ENCODE measurements at places on chromosomes 3 and 15. TPM values are rescaled to one million over a fixed set of nuclear protein-coding genes. Genes with fewer than 3 reads are reported as not detected.

DNA sequence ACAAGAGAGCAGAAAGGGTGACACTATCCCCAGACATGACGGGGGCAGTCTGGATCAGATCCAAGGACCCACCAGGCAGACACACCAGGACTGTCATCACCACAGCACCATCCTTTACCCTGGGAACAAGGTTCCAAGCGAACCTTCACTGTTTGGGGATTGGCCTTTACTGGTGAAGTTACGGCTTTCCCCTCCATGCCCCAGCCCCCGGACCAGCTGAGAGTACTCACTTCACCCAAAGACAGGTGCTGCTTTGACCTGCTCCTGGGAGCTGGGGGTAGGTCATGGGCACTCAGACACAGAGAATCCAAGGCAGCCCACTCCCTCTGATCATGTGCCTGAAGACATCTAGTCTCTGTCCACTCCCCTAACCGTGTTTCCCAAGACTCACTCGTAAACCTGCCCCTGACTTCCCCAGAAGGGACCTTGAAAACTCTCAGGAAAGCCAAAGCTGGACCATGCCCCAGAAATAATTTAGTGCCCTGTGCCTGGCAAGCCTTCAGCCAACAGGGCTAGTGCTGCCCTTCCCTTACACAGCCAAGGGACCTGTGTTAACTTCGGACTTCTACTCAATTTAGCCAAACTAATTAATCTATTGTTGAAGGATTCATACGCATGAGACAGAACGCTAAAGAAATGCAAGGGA lies 2.8 kb downstream of the RRP9 start:
- no peak for DNase-seq

- DNase-seq = no peak
These were observed 18.7 kb downstream of the P2RY14 start for GRCh38 chr3:151259664-151260063.

DNA sequence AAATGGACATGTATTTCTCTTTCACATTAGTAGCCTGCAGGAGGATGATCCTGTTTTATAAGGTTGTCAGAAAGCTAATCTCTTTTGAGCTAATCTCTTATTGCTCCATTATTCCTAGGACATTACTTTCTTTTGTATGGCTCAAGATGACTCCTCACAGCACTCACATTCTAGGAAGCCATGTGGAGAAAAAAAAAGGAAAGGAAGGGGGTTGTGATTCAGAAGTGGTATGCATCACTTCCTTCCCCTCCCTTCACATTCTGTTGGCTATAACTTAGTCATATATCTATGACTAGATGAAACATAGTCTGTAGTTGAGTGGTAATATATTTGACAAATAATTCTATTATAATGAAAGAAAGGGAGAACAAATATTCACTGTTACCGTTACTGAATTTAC lies 168.8 kb upstream of the TTC14 start:
- no peak for DNase-seq

- DNase-seq = no peak
These were observed 50.6 kb downstream of the CASR start for GRCh38 chr3:122234117-122234516.

- DNase-seq = no peak
These were observed 91.7 kb downstream of the CHSY1 start for GRCh38 chr15:101159936-101160815.

- no peak for DNase-seq
These were observed 14.3 kb upstream of the MOBP start for GRCh38 chr3:39453134-39453533.

- no peak for DNase-seq
These were observed 62.5 kb downstream of the TRIM69 start for GRCh38 chr15:44798826-44799225.

DNA sequence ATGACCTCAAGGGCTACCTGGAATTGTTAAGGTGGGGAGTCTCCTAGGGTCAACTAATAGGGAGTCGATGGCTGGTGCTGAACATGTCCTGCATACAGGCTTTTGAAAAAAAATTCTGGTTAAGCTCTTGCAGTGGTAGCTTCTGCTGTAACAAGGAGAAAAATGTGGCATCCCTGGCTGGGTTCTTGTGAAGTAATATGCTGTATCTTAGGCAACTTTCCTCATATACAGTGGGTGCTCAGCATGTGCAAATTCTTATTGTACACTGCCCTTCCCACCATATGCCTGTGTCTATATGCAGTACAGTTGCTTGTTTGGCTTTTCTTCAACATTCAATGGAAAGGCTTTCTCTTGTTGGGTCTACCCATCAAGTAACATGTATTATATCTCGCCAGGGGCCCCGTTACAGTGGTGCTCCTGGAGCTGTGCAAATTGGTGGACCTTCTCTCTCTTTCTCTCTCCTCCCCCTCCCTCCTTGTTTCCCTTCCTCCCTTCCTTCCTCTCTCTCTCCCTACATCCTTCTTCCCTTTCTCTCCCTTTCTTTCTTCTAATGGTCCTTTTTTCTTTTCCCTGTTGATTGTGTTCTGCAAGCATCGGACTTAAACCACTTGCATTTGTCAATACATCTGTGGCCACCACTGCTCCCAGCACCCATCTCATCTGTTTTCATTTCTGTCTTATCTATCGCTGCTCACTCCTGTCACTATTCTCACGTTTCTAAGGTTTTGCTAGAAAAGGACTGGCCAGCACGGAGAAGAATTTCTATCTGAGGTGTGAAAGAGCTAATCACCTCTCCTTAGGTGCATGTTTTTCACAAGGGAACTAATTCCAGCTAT lies 35.2 kb downstream of the TGFBR2 start:
- no peak for DNase-seq

- no peak for DNase-seq
These were observed 203.2 kb downstream of the FAM43A start for GRCh38 chr3:194888916-194889315.

DNA sequence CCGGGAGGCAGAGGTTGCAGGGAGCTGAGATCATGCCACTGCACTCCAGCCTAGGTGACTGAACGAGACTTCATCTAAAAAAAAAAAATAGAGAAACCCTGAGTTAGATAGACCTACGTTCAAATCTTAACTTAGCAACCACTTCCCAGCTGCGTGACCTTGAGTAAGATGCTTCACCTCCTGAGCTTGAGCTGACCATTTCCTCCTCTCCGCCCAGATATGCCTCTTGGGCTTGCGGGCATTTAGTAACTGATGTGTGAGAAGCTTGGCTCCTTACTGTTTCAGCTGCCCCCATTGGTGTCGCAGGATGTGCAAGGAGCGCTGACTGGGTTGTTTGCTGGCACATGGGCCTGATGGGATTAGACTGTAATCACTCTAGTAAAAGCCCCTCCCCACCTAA lies 26.9 kb upstream of the ATG7 start:
- DNase-seq = no peak

DNA sequence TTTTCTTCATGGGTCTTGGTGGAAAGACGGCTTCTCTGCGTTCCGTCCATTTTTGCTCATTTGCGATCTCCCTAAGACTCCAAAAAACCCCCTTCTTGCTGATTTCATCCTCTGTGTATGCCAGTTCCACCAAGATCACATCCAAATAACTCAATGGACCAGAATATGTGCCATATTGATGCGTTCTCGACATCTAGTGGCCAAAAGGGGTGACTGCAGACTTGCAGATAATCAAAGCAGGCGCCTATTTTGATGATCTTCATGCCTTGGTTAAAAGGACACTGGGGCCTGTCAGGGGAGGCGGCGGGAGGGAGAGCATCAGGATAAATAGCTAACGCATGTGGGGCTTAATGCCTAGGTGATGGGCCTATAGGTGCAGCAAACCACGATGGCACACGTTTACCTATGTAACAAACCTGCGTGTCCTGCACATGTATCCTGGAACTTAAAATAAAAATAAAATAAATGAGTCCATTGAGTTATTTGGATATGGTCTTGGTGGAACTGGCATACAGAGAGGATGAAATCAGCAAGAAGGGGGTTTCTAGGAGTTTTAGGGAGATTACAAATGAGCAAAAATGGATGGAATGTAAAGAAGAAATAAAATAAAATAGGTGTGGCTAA lies 104.2 kb upstream of the RAD18 start:
- DNase-seq = no peak

DNA sequence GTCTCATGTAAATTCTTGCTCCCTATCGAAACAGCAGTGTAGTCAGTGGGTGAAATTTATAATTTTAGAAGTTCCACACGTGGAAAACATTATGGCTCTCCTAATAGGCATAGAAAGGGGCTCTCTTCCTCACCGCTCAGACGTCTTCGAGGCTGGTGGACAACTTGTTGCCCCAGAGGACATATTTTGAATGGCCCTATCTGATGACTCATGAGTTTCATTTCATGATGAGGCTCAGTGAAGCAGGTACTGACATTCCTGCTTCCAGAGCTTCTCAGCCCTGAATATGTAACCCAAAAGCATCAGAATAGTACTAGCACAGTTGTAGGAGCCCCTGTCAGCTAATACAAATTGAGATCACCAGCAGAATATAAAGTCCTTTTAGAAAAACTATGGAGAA lies 117.9 kb downstream of the HERC1 start:
- DNase-seq = no peak

- DNase-seq = no peak
These were observed 863.2 kb downstream of the TUSC7 start for GRCh38 chr3:117572786-117573185.

GRCh38 chr3:130851277-130851676 lies 42.6 kb upstream of the ATP2C1 start:
- DNase-seq = no peak

- no peak for DNase-seq
These were observed 24.9 kb downstream of the TXNRD3 start for GRCh38 chr3:126630020-126630419.

- no peak for DNase-seq
These were observed 501.4 kb upstream of the NR2F2 start for GRCh38 chr15:95829062-95829461.

GRCh38 chr3:117184574-117184973 lies 475.0 kb downstream of the TUSC7 start:
- no peak for DNase-seq

Gene TRIM59
- 8.0 TPM for polyA plus RNA-seq

Gene XCR1
- polyA plus RNA-seq = 0.01 TPM

Gene AQP9
- polyA plus RNA-seq = 3.6 TPM

Gene FOXL2NB
- polyA plus RNA-seq = 0.38 TPM

Gene SLC28A1
- polyA plus RNA-seq = not detected

Gene COL7A1
- 59.4 TPM for polyA plus RNA-seq

Gene TAGLN3
- polyA plus RNA-seq = 8.9 TPM
